ENCODE measurements at places on chromosomes 13 and 19.

DNA sequence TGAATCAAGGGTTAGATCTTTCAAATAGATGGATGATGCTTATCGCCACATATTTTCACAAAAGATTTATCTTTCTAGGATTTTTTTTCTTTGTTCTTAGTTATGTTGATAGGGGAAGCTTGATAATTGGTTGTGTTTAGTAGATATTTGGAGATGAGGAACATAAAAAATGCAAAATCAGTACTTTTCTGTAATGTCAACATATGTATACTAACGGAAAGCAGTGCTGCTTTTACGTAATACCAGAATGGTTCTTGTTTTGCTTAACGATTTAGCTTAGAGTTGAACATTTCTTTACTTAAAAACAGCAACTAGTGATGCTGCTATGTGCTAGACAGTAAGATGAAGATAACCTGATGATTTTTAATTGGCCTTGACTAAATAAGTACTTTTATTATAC lies 3.0 kb downstream of the ZMYM2 start:
- no peak for DNase-seq

DNA sequence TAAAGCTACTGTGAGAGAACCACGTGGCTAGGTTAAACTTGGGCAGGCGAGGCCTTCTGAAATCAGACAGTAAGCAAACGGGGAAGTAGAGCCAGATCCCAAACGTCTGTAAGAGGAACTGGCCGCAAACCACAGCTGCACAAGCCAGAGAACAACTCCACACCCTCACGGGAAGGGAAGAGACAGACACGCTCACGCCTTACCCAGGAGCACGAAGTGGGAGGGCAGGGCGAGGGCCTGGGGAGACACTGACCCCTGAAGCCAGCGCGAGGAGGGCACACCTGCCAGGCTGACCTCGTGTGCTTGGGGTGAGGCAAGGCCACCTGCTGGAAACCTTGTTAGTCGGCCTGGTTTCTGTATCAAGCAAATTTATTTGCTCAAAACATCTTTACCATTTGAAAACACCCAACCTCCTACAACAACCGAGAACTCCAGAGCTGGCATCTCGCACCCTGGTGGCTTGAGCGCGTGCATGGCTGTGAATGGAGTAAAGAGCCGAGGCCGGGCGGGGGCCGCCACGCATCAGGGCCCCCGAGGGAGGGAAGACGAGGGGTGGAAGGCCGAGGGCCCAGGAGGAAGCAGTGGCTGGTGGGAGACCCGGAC lies 7.3 kb downstream of the POLR2E start:
- no peak for DNase-seq

- DNase-seq = no peak
Measured at GRCh38 chr13:96771486-96772367, 222.5 kb downstream of the OXGR1 start.

- no peak for DNase-seq
Measured at GRCh38 chr13:112852392-112852791, 116.6 kb upstream of the MCF2L start.

DNA sequence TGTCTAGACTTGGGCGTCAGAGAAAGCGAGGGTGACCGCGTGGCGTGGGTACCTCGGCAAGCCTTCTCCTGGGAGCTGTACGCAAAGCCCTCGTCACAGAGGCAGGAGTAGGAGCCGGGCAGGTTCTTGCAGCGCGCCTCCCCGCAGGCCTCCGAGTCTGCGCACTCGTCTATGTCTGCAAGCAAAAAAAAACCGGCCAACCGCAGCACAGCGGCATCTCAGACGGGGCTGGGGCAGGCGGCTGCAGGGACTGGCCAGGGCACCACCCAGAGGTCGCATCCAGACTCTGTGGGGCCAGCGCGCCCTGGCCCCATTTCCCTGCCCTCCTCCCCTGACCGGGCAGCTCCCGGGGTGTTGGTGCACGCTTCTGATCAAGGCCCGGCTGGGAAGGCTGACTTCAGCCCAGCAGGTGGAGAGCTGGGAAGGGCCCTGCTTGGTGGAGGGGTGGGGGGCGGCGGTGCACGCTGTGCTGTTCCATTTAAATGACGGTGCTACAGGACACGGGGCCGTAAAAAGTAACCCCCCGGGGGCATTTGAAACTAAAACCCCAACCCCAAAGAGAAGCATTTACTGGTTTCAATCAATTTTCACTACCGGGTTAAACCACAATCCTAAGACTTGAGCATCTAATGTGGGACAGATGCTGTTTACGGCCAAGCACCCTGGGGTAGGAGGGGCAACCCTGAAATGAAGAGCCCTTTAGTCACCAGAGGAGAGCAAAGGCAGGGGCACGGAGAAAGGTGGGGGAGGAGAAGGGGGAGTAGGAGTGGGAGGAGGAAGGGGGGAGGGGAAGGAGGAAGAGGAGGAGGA lies 28.2 kb downstream of the GAS6 start:
- DNase-seq = no peak

GRCh38 chr13:35818633-35819067 lies 312.5 kb downstream of the DCLK1 start:
- DNase-seq = no peak

GRCh38 chr19:2902590-2903218 lies 2.0 kb downstream of the ZNF57 start:
- DNase-seq = no peak
